GM20000 (cell line): ENCODE measurements at places on chromosomes 5 and 9.

DNA sequence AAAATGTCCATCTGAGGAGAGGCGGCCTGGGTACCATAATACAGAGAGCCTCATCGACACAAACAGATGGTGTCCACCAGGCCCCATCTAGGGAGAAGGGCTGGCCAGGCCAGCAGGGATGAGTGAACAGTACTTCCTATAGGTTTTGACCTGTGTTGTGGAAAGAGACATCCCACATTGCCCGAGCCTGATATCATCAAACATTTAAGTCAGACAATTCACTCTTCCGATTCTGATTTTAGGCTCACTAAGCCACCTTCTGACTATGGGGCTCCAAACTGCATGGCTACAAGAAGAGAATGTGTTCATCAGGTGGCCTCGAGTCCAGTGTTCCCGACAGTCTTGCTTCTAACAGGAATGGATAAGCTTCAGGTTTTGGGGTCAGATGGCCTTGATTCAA is 38.9 kb downstream of the SLC22A5 start:
- DNase-seq = no peak

DNA sequence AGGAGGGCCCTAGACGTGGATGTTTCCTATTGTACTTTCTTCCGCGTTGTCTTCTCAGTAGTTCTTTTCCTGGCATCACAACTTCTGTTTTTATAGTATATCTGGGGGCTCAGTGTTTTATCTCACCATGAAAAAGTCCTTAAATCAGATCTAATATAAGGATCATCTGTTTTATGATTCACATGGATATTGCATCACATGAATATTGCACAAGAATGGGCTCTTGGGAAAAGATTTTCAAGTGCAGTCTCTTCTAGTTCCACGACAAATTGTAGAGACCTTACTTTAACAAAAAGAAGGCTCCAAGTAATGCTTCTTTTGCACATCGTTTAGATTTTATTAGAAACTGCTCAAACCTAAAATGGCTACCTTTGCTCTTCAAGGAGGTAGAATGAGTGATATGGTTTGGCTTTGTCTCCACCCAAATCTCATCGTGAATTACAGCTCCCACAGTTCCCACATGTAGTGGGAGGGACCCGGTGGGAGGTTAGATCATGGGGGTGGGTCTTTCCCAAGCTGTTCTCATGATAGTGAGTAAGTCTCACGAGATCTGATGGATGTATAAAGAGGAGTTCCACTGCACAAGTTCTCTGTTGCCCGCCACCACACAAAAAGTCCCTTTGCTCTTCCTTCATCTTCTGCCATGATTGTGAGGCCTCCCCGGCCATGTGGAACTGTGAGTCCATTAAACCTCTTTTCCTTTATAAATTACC is 53.7 kb upstream of the FAM120A start:
- no peak for DNase-seq

DNA sequence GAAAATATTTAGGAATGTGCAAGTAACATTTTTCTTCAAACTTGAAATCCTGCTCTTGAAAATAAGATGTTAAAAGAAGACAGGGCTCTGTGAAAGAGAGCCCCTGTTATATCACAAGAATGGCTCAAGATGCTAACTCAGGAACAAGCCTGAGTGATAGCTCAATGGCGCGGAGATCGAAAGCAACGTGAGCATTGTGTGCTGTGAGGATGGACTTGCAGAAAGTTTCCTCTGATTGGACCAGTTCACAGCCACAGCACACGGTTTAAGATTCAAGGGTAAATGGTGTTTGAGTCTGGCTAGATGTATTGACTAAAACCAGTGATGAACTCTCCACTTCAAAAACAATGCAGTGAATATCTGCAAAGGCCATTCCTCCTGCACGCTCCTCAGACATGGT is 2387.0 kb downstream of the MAT2B start:
- DNase-seq = no peak

GRCh38 chr5:2141254-2142000 is 258.7 kb upstream of the IRX4 start:
- DNase-seq = no peak

GRCh38 chr9:80793706-80794105 is 895.6 kb downstream of the TLE1 start:
- no peak for DNase-seq

- DNase-seq = no peak
Observed at GRCh38 chr9:113660196-113660595, 196.7 kb downstream of the RGS3 start.

DNA sequence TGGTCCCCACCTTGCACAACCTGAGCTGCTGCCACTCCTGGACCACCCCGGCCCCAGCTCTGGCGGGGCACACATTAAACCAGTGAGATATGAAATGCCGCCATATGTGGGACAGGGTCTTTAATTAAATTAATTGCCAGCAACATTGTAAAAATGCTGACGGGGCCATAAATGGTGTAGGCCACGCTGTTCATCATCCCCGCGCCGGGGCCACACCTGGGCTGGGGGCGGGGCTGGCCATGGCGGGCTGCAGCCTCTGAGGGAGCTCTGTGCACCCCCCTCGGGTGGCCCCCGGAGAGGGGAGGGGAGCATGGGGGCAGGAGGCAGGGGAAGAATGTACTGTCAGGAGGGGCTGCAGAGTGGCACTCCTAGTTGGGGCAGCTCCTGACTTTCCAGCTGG is 41.0 kb downstream of the UNC5A start:
- no peak for DNase-seq

DNA sequence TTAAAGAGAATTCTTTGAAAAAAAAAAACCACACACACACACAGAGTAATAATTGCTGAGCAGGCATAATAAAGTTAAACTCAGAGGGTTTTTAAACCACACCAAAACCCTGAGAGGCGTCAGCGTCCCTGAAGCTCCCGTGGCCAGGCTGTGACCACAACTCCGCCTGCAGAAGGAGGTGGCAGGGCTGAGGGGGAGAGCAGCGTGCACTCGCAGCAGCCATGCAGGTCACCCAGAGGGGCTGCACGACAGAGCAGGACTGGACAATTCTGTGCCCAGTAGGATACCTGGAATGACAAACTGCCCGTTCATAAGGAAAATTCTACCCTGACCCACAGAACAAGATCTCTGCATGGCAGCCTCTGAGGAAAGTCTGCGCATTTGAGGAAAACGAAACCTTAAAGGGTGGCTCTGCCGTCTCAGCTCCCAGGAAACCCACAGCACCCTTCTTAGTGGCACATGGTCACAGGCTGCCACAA is 44.0 kb downstream of the ROR2 start:
- peak; percentile 52 for DNase-seq

DNA sequence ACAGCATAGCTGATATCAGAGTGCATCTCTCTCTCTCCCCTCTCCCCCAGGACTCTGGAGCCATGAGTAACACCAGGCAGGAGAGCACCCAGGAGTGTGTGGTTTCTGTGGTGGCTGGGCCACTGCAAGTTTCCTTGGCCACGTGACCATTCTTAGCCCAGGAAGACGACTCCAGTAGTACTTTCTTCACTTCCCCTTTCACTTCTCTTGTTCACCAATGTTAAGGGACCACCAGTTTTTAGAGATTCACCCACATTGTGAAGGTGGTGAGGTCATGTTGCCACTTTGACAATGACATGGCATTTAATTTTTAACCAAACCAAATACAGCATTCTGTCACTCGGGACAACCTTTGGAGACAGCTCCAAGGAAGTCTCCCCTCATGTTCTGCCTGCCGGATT is 17.9 kb upstream of the DAPK1 start:
- DNase-seq = peak; percentile 53

DNA sequence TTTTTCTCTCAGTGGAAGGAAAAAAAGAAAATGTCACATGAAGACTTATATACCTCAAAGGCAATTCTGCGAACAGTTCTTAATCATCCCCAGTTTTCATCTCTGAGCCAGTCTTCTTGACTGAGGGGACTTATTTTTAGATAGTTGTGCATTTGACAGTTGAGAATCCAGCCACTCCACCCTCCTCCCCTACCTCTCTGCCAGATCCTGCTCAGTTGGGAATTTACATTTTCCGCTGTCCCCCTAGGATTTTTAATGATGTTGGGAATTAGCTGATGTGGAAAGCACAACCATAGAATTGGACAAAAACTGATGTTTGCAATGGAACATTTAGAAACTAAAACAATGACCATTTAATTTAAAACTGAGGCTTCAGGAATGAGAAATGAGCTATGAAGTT is 194.3 kb upstream of the PIK3R1 start:
- DNase-seq = no peak

GRCh38 chr5:10705747-10706146 is 55.3 kb downstream of the DAP start:
- no peak for DNase-seq

- DNase-seq = no peak
Observed at GRCh38 chr5:41193456-41194205, 19.7 kb downstream of the C6 start.

DNA sequence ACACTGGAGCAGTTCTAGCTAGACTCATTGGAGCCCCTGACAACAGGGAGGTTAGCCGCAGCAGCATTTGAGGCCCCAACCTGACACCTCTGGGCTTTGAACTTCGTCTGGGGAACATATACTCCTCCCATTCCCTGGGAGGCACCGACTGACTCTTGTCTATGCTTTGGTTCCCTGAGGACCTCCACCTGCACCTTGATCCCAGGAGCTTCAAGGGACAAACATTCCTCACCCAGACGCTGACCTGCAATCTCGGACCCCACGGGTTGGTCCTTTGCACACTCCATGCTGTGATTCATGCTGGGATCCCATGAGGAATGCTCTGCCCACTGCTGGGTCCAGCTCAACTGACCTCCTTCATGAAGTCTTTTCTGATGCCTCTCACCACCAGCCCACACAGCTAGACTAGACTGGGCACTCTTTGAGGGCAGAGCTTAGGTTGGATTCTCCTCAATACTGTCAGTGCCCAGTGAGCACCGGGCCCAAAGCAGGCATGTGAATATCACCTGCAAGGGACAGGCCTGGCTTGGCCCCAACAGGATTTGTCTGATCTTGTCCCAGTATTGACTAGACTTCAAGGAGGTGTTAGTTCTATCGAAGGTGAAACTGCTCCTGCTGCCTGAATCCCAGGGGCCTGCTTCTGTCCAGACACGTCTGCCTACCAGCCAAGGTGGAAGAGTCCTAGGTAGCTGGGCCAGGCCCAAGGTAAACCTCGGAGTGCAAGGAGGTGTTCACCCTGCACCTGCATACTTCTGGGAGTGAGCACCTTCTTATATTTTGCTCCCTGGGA is 51.8 kb upstream of the ZBTB43 start:
- no peak for DNase-seq

GRCh38 chr5:30347858-30348257 is 845.6 kb upstream of the CDH6 start:
- no peak for DNase-seq

- peak; percentile 79 for DNase-seq
Observed at GRCh38 chr5:33936004-33936380, 194 bp upstream of the RXFP3 start.

- no peak for DNase-seq
Observed at GRCh38 chr9:107738789-107739188, 249.2 kb upstream of the KLF4 start.

DNA sequence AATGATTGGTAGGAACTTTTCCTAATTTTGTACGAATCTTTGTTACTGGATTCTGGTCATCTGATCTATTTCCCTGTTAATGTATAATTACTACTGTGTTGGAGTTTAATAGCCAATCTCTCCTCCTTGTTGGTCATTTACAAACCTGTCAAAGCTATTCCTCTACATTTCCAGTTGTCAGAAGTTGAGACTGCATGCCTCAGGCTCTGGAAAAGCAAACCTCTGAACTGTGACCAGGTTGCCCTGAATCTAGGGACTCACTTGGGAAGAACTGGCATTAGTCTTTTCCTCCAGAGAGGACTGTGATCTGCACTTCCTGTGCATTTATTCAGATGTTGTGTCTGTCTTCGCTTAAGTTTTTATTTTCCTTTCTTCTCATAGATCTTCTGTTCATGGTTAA is 16.1 kb downstream of the PDLIM4 start:
- no peak for DNase-seq

DNA sequence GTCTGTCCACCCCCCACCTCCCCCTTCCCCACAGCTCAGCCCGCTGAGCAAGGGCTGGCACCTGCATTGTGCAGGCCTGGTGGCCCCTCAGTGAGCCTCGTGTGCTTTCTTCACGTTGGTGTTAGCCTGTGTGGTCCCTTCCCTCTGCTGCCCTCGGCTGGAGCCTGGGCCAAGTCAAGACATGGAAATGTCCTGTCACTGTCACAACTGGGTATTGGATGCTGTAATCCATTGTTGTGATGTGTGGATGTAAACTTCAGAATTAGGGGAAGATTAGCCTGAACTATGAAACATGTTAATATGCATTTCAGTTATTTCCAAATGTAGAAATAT is 103.9 kb downstream of the TRIO start:
- DNase-seq = no peak

GRCh38 chr9:93577078-93577974 is 942 bp downstream of the PHF2 start:
- DNase-seq = peak; percentile 73

DNA sequence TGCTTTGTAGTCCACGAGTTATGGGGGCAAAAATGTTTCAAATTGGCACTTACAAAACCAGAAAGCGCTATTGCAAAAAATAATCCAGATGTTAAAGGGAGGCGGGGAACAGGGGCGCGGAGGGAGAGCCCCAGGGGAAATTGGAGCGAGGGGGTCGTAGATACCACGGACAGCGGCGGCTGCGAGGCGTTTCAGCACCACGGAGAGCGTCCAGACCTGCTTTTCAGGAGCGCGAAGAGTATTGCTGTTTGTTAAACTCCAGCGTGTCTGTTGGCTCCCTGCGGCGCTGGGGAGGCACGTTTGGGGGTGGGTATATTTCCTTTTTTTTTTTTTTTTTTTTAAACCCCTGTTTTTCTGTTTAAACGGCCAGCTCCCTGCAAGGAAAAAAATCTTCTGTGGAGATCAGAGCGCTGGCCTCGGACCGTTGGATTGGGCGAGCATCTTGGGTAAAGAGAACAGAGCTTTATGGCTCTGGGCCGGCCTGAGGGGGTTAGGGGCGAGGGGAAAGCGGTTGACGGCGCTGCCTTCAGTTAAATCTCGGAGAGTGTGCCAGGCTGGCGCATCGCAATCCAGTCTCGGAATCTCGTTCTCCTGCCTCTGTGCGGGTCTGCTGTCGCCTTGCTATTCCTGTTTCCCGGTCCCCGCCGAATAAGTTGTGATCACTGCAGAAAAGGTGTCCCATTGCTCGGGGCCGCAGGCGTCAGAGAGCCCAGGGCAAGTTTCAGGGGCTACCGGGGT is at the start of gene GLRA1:
Gene GLRA1, minus strand, starts transcription at position 288 of the 738 bp plus-strand sequence. CDS start 302 bp downstream, outside the sequence.
- DNase-seq = peak; percentile 51

GRCh38 chr5:158629591-158630312 is 470.0 kb downstream of the EBF1 start:
- no peak for DNase-seq

DNA sequence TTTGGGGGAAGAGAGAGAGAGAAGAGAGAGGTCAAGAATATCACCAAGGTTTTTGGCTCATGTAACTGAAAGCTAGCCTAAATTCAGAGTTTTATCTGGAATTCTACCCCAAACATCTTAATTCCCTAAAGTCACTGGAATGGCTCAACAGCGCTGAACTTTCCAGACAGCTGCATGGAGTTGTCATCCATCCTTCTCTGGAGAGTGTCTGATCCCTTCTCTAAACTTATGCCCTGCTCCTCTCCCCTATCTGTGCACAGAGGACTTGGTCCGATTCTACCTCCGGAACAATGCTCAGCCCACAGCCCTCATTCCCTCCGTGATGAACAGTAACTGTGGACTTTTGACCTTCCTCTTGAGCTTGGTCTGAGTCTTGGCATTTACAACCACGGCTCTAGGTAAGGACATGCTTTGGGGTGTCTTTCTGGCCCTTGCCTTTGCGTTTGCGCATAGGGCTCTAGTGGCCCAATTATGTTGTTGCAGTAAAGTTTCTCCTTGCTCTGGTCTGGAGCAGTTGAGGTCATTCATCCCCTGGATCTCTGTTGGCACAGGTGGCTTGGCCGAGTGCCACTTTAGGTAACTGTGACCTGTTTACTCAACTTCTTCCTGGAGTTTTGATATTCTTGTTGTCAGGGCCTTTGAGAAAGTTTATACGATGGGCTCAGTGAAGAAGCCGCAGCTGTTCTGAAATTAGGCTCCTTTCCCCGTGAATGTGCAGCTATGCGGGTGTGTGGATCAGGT is 18.3 kb upstream of the CD180 start:
- no peak for DNase-seq
